ENCODE measurements at places on chromosomes 6 and 20.

DNA sequence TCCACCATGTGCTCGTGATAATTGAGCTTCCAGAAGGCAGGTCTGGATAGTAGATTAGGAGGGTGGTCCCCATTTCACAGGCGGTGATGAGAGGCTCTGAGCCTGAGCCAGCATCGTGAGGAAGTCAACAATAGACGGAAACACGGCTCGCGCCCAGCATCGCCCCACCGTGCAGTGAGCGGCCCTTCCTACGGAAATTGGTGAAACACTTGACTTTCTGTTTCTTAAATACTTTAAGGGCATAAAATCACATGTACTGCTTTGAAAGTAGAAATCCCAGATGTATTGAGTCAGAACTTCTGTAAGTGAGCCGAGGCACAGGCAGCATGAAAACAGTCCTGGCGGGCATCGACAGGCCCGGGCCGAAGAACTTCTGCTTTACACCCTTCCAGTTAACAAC lies 4.3 kb upstream of the KIF25 start:
- no peak for DNase-seq

- no peak for DNase-seq
These were observed 50.0 kb upstream of the RNGTT start for GRCh38 chr6:89013438-89013837.

DNA sequence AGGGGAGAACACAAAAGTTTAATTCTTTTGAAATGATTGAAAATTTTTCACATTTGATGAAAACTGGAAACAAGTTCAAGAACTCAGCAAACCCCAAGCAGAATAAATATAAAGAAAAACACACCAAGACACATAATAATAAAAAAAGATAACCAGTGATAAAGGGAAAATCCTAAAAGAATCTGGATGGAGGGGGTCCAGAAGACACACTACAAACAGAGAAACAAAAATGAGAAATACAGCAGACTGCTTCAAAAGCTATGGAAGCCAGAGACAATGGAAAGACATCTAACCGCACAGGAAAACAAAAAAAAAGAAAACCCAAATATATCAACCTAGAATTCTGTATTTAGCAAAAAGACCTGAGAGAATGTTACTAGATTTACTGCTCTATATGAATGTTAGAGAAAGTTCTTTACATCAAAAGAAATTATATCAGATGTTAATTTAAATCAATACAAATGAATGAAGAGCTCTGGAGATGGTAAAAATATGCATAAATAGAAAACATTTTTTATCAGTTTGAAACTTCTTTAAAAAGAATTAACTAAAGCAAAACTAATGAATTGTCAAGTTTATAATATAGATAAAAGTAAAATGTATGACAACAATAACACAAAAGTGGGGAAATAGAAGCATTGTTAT lies 310.7 kb upstream of the PREP start:
- DNase-seq, result no peak

DNA sequence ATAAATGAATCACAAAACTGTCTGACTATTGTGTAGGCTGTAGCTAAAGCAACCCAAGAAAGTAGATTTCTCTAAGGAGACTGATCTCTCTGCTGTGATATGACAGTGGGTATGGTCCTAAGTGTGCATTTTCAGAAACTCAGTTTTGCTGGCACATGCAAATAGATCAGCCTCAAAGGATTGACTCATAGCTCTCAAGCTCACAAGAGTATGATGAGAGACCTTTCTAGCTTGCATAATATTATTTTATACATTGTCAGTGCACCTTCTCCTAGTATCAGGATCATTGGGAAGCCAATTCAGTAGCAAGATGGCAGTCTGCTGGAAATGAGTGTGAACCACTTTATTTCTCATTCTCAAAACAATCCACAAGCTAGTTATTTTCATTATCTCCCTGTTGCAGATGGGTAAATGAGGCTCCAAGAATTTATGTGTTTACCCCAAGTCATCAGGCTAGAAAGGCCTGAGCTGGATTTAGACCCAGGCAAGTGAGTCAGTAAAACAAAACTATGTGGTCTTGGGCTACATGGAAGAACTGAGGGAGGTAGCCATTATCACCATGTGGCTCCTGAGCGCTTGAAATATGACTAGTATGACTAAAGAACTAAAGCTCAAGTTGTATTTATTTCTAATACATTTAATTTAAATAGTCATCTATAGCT lies 27.9 kb upstream of the PLCB4 start:
- DNase-seq, result no peak

GRCh38 chr6:130517444-130517931 lies 151.7 kb downstream of the TMEM200A start:
- DNase-seq, result no peak

GRCh38 chr6:2733324-2733723 lies 17.4 kb downstream of the MYLK4 start:
- DNase-seq, result no peak

- peak; percentile 37 for DNase-seq
These were observed at the start of gene MYBL2 for GRCh38 chr20:43666376-43667328. Gene MYBL2, plus strand, starts transcription at chr20:43667114. Its CDS starts 170 bp downstream, at chr20:43667284.

- no peak for DNase-seq
These were observed 133.0 kb downstream of the SULF2 start for GRCh38 chr20:47652301-47652700.

DNA sequence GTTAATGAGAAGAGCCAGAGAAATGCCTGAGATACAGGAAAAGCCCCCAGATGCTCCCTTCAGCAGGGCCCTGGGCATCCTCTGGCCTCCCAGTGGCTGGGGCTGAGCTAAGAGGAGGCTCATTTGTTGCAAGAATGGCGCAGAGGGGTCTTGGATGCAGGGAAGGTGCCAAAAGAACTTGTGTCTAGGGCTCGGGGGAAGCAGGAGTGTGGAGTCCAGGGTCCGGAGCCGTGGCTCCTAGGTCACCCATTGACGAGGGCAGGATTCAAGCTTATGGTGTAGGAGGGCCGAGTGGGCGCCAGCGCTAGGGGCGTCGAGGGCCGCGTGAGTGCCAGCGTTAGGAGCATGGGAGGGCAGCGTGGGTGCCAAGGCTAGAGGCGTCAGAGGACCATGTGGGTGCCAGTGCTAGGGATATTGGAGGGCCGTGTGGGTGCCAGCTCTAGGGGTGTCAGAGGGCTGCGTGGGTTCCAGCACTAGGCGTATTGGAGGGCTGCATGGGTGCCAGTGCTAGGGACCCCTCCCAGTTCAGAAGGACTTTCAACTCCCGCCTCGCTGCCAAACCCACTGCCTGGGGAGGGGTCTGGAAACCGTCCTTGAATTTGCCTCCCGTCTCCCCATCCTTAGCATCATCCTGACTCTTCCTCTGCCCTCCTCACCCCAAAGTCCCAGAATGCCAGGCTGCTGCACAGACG lies 250.5 kb upstream of the AFDN start:
- DNase-seq, result no peak

GRCh38 chr6:42171813-42172581 lies 1.2 kb upstream of the GUCA1A start:
- DNase-seq, result no peak

GRCh38 chr6:157982563-157983405 lies 1.1 kb downstream of the SYNJ2 start:
- DNase-seq, result no peak

DNA sequence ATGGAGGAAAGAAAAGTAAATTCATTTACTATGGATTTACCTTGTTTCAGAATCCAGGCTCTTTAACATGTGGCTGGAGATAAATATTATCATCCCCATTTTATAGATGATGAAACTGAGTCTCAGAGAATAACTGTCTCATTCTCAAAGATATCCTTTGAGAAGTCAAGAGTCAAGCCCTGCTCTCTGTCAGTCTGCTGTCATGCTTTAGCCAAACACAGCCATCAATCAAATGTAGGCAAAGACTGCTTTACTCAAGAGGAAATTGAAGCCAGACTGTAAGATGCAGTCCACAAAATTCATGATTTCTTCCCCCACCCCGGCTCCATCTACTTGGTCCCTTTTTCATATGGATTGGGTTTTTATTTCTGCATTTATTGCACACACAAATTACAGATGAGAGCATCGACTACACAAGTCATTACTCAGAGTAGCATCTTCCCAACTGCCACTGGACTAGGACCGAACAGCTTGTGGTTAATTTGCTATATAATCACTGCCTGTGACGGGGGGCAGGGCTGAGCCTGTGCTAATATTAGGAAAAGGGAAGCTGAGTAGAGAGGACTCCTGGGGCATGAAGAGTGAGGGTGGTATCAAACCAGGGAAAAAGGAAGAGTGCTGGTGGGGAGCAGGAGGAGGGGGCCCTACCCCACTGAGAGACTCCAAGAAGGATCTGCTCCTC lies 102.7 kb upstream of the TOP1 start:
- no peak for DNase-seq

DNA sequence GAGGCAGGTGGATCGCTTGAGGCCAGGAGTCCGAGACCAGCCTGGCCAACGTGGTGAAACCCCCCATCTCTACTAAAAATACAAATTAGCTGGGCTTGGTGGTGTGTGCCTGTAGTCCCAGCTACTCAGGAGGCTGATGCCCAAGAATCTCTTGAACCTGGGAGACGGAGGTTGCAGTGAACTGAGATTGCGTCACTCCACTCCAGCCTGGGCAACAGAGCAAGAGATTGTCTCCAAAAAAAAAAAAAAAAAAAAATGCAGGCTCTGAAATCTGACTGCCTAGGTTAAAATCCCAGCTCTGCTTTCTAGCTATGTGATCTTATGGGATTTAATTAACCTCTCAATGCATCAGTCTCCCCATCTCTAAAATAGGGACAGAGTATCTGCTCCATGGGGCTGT lies 3.3 kb upstream of the TMEM217 start:
- no peak for DNase-seq

DNA sequence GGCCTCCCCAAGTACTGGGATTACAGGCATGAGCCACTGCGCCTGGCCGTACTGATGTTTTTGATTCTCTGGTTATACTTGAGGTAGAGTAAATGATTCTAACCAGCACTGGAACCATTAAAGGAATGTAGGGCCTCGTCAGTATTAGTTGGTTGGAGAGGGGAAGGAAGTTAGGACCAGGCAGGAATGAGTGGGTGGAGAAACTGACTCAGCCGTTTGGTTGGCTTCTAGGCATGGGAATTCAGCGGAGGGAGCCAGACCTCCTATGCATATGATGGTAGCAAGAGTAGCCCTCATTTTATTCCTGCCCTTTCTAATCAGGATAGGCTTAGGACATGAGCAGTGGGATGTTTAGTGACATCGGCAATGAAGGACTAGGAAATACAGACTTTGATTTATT lies 19.0 kb upstream of the SERINC3 start:
- DNase-seq, result no peak

- no peak for DNase-seq
These were observed 39.0 kb downstream of the CAP2 start for GRCh38 chr6:17432356-17432755.

DNA sequence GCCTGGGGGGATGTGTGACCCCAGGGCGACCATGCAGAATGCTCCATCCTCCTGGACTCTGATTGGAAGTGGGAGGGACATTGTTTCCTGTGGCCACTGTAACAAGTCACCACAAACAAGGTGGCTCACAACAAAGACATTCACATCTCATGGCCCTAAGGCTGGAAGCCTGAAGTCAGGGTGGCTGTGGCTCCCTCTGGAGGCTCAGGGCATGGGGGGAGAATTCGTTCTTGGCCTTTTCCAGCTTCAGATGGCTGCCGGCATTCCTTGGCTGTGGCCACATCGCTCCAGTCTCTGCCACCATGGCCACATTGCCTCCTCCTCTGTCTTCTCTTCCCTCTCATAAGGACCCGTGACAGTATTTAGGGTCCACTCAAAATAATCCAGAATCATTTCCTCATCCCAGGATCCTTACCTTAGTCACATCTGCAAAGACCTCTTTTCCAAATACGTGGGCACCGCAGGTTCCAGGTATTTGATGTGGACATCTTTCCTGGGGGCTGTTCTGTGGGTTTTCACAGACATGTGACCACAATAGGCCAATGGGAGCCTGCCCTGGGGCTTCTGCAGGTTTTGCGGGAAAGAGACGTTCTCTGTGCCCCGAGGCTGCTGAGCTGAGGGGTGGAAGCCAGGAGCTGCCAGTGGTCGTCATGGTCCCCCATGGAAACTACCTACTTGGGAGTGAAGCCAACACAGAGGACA lies 249.3 kb downstream of the PREX1 start:
- no peak for DNase-seq

- DNase-seq, result no peak
These were observed 75.0 kb downstream of the CEP57L1 start for GRCh38 chr6:109170333-109170732.

- DNase-seq, result no peak
These were observed 161.0 kb downstream of the AIG1 start for GRCh38 chr6:143221698-143222097.

- DNase-seq, result no peak
These were observed 129.2 kb downstream of the PDSS2 start for GRCh38 chr6:107330168-107330567.

- DNase-seq, result no peak
These were observed 6.5 kb downstream of the PPP1R18 start for GRCh38 chr6:30679765-30680535.

- no peak for DNase-seq
These were observed 12.0 kb downstream of the LMBRD1 start for GRCh38 chr6:69784595-69785377.

- no peak for DNase-seq
These were observed 105.5 kb downstream of the AGPAT4 start for GRCh38 chr6:161168281-161168891.

- no peak for DNase-seq
These were observed 1.2 kb upstream of the HDDC2 start for GRCh38 chr6:125302840-125303511.

DNA sequence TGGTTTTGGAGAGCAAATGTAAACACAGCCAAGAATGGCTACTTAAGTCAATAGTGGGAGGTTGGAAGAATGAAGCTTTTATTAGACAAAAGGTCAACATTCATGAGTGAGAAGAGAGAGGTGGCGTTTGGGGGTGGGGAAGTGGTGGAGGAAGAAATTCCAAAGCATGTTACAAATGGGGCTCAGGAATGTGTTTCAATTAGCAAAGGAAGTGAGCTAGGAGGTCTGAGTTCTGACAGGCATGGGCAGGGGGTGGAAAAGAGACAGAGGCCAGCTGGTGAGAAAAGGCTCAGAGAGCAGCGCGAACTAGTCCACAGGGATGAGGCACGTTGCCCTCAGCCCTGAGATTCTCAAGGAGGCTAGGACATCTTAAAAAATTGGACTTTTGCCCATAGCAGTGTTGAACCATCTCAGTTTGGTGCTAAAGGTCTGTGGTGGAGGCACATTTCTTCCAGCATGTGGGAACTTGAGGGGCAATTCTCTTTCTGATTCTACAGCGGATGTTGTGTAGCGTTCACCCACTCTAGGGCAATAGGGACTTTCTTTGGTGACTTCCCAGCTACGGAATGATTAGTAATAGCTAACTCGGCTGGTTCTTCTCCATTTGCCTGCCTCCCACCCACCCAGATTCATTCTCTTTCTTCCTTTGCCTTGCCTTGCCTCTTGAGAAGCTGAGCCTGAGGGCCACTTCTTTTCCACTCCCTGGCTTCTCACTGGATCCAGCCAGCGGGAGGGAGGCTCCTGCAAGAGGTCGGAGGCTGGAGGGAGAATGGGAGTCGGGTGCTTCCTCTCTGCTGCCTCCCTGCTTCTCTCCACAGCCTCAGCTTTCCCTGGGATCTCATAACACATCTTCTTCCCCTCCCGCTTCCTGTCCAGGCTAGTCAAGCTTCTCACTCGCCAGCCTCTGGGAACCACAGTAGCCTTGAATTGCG lies 45.1 kb upstream of the NEDD9 start:
- DNase-seq, result no peak
